ENCODE measurements at places on chromosomes 3 and 15. TPM values are rescaled to one million over a fixed set of nuclear protein-coding genes. Genes with fewer than 3 reads are reported as not detected.

DUSP7 gene
- total RNA-seq: 16.3 TPM

FGF7 gene
- total RNA-seq: not detected

SHF gene
- total RNA-seq: not detected

ACKR4 gene
- not detected for total RNA-seq

KLF15 gene
- total RNA-seq: 0.03 TPM

PYDC2 gene
- not detected for total RNA-seq

TIMP4 gene
- 6.1 TPM for total RNA-seq

SLC30A4 gene
- 4.7 TPM for total RNA-seq

OSTN gene
- total RNA-seq: not detected

MYO5A gene
- total RNA-seq: 33.4 TPM

FEZF2 gene
- not detected for total RNA-seq

SLC24A1 gene
- 7.2 TPM for total RNA-seq

KCNMB2 gene
- total RNA-seq: not detected

LRRK1 gene
- total RNA-seq: 5.3 TPM

ZNF80 gene
- total RNA-seq: not detected

RASL12 gene
- total RNA-seq: not detected

CSTA gene
- not detected for total RNA-seq

ONECUT1 gene
- not detected for total RNA-seq

DUOX2 gene
- 0.17 TPM for total RNA-seq

LRRC34 gene
- total RNA-seq: not detected

SKOR1 gene
- total RNA-seq: not detected

TMEM42 gene
- 0.14 TPM for total RNA-seq

SERPINI2 gene
- total RNA-seq: not detected

GJD2 gene
- total RNA-seq: not detected

KBTBD13 gene
- total RNA-seq: not detected

CHRFAM7A gene
- not detected for total RNA-seq

All from A172 (cell line).